ENCODE measurements at places on chromosomes 2 and 18.

GRCh38 chr2:226548732-226549131, 250.9 kb downstream of the IRS1 start:
- no peak for DNase-seq

GRCh38 chr2:155377266-155377680, 678.8 kb downstream of the KCNJ3 start:
- peak; percentile 19 for DNase-seq

DNA sequence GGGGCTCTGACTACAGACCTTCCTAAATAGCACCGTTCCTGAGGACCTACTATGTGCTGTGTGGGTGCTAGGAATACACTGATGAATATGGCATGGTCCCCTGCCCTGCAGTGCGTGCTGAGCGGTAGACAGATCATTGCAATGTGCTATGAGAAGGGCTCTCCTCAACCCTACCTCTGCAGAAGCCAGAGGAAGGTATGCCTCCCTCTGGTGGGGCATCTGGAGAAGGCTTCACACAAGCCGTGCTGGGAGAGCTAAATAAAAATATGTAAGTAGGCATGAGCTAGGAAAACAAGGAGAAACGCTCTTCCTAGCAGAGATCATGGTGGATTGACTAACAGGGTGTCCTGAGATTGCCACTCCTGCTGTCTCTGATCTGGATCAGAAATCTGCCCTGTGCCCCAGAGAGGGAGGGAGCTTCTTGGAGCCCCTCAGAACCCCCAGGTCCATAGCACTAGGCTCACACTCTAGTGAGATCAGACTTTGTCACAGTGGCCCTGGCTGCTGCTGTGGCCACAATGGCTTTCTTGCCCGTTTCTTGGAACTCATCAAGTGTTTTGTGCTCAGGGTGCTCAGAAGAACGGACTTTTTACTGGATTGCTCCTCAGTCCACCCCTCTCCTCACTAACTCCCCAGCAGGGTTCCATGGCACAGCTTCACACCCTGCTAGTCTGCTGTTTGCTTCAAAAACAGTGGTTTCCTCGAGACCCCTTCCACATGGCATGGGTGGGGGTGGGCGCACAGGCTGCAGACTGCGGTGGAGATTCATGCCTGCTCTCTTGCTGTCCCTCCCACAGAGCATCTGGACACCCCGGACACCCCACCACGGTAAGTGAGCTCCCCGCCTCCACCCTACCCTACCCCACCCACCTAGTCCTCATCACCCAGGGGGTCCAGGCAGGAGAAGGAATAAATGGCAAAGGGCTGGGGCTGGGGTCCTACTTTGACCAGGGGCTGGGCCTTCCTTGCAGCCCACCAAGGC, 14.2 kb downstream of the SIGLEC15 start:
- peak; percentile 20 for DNase-seq

DNA sequence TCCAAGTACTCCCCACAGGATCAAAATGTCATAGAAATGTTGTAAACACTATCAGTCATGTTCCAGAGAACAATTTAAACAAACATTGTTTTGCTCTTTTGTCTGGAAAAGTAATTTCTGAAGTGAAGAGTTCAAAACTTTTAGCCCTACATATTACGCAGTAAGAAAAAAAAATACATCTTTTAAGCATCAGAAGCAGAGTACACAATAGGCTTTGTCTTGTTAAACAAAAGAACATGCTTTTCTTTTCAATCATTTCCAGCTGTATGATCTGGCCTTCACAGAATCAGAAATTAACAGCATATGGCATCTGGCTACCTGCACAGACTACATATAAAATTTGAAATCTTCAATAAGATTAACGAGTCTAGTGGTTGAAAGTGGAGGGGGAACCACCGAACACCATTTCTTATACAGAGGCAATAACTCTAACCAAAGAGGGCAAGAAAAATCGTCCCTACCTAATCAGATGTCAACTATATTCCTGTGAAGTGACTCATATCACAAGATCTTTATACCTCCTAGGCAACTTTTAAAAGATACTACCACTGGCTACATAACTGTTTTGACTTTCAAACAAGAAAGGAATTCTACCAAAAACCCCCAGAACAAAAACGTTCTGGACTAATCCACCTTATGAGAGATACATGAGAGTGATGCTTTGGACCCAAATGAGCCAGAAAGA, 149.3 kb downstream of the EXOC6B start:
- DNase-seq, result no peak

DNA sequence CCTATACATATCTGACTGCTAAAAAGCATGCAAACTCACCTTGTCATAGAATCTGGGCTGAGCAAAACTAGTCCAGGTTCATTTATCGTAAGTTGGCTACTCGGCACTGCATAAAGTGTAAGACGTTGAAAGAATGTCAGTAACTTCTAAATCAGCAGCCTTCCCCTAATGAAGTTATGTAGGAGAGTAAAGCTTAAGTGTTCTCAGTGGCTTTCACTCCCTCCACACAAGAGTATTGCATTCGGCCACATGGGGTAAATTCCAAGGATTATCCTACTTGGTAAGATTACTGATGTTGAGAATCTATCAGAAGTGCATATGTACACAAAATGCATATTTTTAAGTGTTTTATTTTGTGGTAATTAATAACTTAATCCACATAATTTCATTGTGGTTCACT, 130.1 kb downstream of the LCLAT1 start:
- no peak for DNase-seq

DNA sequence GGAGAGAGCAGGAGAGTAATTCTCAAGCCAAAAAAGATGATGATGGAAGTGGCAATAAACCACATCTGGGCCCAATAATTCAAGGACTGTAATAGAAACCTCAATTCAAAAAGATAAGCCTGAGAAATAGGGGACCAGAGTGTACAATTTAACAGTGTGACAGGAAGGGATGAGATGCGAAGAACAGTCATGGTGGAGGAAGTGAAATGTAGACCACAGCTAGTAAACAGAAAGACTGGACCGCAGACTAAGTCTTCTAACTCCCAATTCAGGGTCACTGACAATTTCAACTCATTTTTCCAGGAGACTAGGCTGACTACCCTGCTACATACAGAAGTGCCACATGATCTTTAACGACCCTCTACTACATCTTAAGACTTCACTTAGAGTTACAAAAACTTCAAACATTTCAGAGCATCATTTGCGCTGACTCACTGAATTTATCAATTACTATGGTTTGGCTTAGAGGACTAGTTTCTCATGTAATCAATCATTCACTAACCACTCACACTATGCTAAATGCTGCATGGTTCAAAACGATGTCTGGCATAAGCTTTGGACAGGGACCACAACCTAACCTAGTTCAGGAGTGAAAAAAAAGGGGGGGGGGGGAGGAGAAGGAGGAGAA, 9.0 kb downstream of the CUL3 start:
- no peak for DNase-seq

DNA sequence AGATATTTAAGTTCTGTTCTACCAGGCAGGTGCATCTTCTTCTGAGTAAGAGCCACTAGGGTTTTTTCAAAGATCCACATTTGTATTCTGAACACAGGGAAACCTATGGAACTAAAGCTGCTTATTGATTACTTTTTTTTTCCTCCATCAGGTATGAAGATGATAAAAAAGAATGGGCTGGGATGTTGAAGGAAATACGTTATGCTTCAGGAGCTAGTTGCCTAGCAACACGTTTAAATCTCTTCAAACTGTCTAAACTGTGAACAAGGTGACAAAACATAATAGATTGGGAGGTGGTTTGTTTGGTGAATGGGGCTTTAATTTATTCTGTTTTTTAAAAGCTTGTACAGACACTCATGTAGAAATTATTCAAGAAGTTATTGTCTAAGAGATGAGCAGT, 15.9 kb downstream of the KLHL41 start:
- no peak for DNase-seq

DNA sequence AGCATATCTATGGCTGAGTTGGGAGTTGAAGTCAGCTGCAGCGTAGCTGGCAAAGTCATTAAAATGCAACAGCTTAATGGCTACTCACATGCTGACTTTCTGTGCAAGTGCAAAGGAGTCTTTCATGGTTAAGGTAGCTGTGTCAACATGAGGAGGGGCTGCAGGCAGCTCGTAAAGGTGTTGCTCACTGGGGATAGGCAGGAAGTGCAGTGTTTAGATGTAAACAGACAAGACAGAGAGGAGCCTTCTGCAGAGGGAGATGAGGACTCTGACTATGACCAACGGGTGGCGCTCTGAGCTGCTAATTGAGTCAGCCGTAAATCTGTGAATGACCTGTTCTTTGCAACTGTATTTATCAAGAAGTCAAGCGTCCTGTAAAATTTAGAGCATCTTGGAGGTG, 22.3 kb upstream of the CAVIN2 start:
- peak; percentile 42 for DNase-seq

DNA sequence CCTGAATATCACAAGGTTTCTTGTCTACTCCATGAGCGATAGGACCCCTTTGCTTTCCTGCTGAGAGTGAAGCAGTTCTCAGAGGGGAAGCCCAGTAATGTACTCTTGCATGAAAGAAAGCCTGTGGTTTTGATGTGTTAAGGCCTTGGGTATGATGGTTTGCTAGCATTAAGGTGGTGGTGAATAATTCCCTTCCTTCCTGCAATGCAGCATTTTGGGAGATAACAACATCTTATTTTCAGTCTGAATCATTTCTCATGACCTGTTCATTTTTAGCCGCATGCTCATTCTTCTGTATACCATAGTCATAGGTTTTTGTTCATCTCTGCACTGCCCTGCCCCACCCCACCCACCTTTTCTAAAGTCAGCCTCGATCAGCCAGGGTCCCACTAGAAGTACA, 66.2 kb downstream of the HNMT start:
- no peak for DNase-seq

DNA sequence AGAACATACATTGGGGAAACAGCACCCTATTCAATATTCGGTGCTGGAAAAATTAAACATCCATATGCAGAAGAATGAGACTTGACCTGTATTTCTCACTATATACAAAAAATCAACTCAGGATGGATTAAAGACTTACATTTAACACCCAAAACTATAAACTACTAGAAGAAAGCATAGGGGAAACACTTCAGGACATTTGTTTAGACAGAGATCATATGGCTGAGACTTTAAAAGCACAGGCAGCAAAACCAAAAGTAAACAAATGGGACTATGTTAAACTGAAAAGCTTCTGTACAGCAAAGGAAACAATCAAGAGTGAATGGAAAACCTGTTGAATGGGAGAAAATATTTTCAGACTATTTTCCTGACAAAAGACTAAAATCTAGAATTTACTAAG, 1694.1 kb upstream of the CELF4 start:
- DNase-seq, result peak; percentile 5

DNA sequence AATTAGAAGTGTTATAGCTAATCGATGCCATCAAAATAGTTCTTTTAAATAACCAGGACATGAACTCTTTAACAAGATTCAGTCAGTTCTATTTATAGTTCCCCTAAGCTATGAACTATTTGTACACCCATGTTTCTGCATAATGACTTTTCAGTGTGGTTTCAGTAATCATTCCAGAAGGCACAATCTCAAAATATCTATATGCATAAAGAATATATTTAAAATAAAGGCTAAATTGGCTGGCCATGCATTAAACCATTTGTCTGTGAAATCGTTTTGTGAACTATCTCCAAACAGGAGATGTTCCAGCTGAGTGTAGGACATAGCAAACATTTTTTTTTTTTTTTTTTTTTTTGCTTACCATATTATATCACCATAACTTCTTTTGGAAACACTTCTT, 719.3 kb downstream of the PLCL1 start:
- no peak for DNase-seq

DNA sequence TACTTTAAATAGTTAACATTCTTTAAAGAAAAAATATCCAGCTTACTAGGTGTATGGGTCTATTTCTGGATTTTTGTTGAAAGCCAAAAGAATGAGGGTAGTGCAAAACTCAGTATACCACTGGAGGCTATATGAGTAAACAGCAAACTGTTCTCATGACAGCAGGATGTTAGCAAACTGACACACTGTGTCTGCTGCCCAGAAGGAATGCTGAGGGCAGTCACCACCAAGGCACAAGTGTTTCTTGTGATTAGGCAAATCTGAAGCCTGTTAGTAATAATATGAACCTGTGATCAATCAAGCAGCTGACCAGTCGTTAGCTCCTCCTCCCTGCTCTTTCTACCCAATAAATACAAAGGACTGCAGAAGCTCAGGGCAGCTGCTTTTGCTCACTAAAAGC, 50.5 kb upstream of the SULT1C3 start:
- peak; percentile 5 for DNase-seq

- DNase-seq, result no peak
Observed at GRCh38 chr2:55161295-55162210, 70.5 kb downstream of the CLHC1 start.

- no peak for DNase-seq
Observed at GRCh38 chr2:232454630-232455029, 1.3 kb upstream of the ALPI start.

DNA sequence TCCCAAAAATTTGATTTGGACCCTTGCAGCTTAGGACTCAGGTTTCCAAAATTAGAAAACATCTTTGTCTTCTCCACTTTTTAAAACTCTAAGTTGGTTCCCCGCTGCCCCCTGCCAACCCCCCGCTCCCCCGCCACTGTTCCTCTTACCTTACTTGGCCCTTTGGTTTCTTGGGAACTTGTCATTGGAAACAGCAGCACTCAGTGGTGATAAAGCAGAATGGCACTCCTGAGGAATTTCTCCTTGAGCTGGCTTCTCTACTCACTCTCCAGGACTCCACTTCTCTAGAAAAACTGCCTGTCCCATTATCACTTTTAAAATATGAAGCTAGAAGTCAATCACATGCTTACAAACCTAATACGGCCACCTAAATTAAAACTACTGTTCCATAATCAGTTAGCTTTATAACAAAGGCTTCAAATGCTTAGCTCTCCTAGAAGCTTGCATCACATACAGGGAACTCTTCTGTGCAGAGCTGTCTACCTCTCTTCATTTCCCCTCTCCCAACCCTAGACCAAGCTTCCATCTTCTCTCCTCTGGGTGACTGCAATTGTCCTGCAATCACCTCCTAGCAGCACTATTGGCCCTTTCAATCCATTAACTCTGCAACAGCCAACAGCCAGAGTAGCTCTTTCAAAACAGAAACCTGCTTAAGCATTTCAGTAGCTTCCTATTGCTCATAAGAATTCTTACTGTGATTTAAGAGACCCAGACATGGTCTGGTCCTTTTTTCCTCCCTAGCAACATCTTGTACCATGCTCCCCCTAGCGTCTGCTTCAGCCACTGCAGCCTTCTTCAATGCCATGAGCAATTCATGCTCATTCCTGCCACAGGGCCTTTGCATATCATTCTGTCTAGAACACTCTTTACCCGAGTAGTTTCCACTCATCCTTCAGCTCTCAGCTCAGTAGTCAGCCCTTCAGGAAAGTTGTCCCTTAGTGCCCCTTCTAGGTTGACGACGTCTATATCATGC, 15.2 kb upstream of the PLEKHM3 start:
- DNase-seq, result peak; percentile 39

All from renal pelvis (tissue), 12 donors.